ENCODE measurements at places on chromosomes 16 and 17.

DNA sequence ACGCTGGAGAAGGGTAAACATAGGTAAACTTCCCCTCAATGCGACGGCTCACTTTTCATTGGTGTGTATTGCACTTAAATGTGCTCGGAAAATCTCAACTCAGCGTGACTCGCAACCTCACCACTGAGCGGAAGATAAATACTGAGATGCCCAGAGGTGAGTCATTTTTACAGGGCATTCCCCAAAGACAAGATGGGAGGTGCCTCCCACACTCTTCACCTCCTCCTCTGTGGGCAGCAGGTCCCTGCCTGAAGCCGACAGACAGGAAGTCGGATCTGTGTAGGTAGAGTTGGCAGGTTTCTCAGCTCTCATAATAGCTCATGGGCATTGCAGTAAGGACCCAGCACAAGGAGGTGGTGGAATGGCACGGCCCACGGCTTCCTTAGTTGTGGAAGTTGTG is 274.6 kb upstream of the HSBP1 start:
- no peak for DNase-seq

DNA sequence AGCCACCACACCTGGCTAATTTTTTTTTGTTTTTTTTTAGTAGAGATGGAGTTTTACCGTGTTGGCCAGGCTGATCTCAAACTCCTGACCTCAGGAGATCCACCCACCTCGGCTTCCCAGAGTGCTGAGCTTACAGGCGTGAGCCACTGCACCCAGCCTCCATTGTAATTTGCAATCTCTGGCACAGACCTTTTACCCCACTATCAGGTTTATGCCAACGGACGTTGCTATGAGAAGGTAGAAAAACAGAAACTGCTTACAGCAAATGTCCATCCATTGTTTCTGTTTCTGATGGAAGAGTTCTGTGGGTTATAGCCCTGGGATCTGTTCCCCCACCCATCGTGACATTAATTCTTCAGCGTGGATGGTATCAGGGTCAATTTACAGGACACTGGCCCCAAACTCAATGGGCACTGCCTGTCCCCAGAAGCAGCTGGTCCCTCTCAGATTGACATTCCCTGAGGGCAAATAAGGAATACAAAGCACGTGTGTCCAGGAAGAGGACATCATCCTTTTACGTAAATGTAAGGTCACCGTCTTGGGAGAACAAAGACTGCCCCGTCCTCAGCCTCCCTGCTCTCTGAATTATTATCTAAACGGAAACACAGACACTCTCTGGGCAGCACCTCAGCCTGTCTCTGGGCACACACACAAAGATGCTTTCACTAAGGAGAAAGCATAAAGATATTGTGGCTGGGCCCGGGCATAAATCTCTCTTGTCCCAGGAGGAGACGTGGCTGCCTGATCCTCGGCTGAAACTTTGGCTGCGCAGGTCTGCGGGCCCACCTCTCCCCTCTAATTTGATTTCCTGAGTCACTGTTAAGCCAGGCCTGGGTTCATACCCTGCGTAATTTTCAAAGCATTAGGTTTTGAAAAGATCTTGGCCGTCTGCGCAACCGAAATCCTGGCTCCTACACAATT is 5.2 kb downstream of the KCNG4 start:
- no peak for DNase-seq

- no peak for DNase-seq
Observed at GRCh38 chr16:71408536-71408935, 33.3 kb downstream of the TLE7 start.

DNA sequence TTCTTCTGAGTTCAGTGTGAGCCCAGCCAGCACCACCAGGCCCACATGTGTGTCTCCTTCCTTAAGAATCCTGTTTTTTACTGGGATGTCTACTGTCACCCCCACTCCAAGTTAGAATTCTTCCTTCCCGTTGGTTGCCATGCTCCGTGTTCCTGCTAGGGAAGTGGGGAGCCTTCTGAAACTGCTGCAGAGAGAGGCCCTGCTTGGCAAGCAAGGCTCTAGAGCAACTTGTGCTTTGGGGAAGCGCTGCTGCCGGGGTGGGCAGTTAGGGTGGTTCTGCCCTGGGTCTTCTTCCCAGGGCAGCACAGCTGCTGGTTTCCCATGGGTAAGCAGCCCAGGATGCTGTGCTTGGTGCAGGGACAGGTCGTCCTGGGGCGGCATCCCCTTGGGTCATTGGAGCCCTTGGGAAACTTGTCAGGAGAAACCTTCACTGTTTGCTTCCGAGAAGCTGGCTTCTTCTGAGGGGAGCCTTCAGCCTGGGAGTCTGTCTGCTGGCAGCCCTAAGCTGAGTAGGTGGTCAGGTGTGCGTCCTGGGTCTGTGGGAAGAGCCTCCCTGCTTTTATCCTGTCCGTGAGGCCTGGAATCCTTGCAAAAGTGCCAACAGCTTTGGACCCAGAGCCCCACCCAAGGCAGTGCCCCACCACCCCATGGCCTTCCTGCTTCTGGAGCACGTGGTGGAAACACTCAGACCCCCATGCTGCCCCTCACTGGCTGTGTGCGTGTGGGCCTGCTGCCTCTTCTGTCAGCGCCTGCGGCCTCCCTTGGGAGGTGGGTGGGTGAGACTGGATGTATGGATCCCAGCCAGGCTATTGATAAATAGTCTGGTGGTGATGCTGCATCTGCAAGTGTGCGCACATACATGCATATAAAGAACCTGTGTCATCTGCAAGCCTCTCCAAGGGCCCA is 71.8 kb downstream of the PLD6 start:
- DNase-seq = no peak

DNA sequence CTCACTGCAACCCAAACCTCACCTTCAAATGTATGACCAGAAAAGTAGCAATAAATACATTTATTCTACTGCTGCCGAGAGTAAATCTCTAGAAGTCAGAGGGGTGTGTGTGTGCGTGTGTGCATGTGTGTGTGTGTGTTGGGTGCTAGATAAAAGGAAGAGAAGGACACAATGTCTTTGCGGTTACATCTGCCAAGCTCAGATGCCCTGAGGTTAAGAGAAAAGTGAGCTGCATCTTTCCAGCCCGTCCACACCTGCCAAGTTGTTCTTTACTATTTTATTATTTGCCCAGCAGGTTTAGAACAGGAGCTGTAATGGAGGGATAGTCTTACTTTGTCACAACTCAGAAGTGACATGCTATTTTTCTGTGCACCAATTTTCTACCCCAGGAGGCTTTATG is 54.5 kb upstream of the ANKFN1 start:
- DNase-seq = no peak
